Daoy (cell line): ENCODE measurements at places on chromosomes 6 and 20. TPM values are rescaled to one million over a fixed set of nuclear protein-coding genes. Genes with fewer than 3 reads are reported as not detected.

GRCh38 chr6:14353798-14354197 is 236.2 kb downstream of the CD83 start:
- DNase-seq: no peak

DNA sequence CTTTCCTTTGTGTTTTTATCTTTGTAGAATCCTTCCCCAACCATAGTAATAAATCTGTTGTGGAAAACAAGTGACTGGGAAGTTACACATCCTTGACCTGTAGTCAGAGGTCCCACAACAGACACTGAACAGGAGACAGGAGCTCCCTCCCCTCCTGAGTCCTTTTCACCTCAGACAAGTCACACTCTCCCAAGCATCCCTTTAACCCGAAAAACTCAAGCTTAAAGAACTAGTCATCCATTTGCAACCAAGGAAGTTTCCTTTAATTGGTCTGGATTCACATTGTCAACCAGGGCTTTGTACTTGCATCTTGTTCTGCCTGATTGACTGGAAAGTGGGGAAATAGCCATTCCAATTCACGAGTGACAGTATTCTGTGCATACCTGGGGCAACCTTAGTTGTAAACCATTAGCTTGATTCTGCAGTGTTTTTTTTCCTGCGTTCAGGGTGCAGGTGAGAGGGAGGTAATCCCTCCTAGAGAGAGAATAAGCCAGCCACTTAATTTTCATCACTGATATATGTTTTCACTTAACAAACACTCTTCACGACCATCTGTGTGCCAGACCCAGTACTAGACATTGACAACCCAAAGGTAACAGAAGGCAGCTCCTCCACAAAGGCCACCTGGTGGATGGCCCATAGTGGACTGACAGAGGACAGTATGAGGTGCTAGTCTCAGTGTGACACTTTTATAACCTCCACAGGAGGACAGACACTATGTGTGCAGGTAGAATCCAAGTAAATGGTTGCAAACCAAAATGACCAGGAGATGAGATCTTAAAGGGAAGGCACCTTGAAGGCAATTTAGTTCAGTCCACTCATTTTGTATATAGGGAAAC is 112.4 kb downstream of the SLX4IP start:
- no peak for DNase-seq

- peak; percentile 61 for DNase-seq
Observed at GRCh38 chr6:15330174-15330944, 84.5 kb downstream of the JARID2 start.

- peak; percentile 21 for DNase-seq
Observed at GRCh38 chr20:1844325-1845162, 50.7 kb upstream of the SIRPA start.

DNA sequence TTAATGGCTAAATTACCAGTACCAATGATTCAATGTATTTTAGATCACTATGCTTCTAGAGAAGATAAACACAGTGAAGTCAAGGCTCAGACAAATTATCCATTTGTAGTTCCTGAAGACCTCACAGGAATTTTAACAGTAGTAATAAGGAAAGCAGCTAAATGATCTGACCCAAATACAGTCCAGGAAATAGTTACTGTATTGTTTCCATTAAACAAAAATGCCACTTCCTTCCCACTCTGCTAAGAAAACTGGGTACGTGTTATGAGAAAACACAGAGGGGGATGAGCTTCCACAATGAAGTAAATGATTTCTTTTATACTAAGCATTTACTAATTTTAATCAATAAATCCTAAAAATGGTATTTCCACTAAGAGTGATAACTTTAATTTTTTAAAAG is 127.9 kb downstream of the CDK19 start:
- no peak for DNase-seq

Gene TMEM14C
- total RNA-seq: 185 and 186 TPM in 2 replicates

Gene KCNQ2
- total RNA-seq: 0.17 TPM in 1 of 2 replicates, not detected in the other

Gene LHFPL5
- not detected in 2 replicates for total RNA-seq
